ENCODE measurements at places on chromosomes 1 and 21.

DNA sequence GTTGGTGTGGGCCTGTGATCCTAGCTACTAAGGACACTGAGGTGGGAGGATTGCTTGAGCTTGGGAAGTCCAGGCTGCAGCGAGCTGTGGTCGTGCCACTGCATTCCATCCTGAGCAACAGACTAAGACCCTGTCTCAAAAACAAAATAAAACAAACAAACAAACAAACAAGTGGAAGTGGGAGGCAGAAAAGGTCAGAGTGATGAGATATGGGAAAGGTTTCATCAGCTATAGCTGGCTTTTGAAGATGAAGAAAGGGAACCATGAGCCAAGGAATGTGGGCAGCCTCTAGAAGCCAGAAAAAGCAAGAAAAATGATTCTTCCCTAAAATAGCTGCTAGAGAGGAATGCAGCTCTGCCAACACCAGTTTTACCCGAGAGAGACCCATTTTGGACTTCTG lies 10.6 kb upstream of the NUCKS1 start:
- DNase-seq = no peak

- DNase-seq = no peak
Measured at GRCh38 chr1:165536016-165536415, 7.8 kb upstream of the LRRC52 start.

DNA sequence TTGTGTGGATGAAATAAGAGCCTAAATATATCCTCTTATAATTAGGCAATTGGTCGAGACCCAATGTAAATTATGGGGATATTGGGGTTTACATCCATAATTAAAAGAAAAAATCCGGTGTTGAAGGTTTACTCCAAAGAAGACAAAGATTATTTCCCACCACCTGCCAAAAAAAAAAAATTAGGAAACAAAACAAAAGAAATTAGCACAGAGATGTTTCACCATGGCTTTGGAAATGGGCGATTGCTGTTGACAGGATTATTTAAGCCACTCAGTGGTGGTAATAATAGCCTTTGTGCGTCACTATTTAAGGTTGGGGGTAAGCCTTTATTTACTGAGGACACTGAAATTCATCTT lies 585 bp upstream of the GLRX2 start:
- no peak for DNase-seq

DNA sequence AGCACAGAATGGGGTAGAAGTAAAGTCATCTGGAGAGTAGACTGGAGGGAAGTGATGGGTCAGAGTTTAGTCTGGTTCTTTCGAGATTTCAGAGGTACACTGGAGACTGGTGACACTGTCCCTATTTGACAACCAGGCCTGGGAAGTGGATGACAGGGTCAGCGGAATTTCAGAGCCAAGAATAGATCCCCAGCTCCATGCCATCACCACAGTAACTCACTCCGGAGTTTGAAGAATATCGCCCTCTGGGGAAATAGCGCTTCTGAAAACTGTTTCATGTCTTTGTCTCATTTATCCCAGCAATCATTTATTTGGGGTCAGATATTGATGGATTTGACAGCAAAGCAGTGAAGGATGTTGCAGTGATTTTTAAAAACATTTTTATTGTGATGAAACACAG lies 7.6 kb upstream of the NFASC start:
- no peak for DNase-seq

GRCh38 chr1:114130846-114131525 lies 22.7 kb downstream of the SYT6 start:
- DNase-seq = no peak

- DNase-seq = no peak
Measured at GRCh38 chr21:31974454-31974985, 101.7 kb downstream of the HUNK start.

GRCh38 chr1:31378001-31378400 lies 5.1 kb upstream of the FABP3 start:
- no peak for DNase-seq

GRCh38 chr1:14320986-14321385 lies 277.5 kb upstream of the KAZN start:
- DNase-seq = no peak

DNA sequence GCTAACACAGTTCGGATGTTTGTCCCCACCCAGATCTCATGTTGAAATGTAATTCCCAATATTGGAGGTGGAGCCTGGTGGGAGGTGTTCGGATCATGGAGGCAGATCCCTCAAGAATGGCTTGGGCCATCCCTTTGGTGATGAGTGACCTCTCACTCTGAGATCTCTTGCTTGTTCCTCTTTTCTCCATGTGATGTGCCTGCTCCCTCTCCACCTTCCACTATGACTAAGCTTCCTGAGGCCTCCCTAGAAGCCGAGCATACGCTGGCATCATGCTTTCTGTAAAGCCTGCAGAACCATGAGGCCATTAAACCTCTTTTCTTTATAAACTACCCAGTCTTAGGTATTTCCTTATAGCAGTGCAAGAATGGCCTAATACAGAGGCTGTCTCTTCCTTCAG lies 8.1 kb upstream of the PLA2G5 start:
- DNase-seq = no peak
